ENCODE measurements at places on chromosomes 1 and 21.

- DNase-seq: no peak
These were observed 82.6 kb downstream of the MAB21L3 start for GRCh38 chr1:116193768-116194167.

- no peak for DNase-seq
These were observed 364.9 kb downstream of the PRDM2 start for GRCh38 chr1:14064649-14065442.

GRCh38 chr1:119286587-119287181 lies 81.9 kb upstream of the HAO2 start:
- no peak for DNase-seq

GRCh38 chr1:151510614-151510956 lies 602 bp upstream of the CGN start:
- DNase-seq: no peak

DNA sequence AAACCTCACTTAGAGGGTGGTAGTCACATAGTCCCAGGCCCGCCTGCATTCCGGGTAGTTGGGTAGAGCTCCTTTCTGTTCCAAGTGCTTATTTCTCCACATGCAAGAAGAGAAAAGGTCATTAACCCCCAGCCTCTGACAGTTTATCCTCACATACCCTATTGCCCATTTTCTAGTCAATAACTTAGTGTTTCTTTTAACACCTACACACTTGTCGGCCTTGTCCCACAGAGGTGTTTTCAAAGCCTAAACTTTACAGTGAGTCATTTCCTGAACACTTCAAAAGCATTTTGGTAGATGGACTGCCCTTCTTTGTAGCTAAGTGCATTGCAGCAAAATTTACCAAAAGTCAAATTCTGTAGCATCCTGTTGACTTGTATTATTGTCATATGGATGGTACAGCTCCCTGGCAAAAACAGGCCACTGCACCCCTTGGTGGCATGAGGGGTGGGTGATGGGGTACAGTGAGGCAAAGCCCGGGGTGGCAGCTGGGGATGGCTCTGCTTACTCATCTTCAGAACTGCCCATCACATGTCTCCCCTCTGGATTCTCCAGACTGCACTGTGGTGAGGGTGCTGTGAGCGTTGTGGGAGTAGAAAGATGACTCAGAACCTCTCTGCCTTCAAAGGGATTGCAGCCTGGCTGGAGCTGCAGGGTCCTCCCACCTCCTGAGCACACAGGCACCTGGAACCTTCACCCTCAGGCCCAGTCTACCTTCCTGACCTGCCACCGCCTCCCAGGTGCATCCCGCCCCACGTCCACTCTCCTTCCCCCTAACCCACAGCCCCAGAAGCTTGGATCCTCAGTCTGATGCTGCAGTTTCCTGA lies 45.8 kb upstream of the DMRTB1 start:
- DNase-seq: peak; percentile 13

GRCh38 chr1:160061369-160062229 lies 8.4 kb downstream of the KCNJ10 start:
- DNase-seq: no peak

DNA sequence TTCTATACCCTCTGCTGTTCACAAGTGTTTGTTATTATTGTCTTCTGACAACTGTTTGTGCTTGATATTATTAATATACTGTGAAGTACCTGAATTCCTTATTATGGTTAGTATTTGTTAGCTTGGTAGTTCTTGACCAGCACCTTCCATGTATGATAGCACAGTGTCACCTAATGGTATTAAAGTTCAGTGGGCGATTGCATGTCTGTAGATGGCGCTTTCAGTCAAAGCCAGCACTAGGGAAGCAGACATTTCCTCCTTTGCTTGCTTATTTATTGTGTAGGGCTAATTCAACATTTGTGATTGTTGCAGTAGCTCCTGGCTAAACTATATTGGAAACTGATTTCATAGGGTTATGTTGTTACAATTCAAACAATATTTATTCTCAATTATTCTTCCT lies 218.0 kb downstream of the ZP4 start:
- DNase-seq: no peak

GRCh38 chr1:203361945-203362719 lies 11.2 kb upstream of the FMOD start:
- no peak for DNase-seq

DNA sequence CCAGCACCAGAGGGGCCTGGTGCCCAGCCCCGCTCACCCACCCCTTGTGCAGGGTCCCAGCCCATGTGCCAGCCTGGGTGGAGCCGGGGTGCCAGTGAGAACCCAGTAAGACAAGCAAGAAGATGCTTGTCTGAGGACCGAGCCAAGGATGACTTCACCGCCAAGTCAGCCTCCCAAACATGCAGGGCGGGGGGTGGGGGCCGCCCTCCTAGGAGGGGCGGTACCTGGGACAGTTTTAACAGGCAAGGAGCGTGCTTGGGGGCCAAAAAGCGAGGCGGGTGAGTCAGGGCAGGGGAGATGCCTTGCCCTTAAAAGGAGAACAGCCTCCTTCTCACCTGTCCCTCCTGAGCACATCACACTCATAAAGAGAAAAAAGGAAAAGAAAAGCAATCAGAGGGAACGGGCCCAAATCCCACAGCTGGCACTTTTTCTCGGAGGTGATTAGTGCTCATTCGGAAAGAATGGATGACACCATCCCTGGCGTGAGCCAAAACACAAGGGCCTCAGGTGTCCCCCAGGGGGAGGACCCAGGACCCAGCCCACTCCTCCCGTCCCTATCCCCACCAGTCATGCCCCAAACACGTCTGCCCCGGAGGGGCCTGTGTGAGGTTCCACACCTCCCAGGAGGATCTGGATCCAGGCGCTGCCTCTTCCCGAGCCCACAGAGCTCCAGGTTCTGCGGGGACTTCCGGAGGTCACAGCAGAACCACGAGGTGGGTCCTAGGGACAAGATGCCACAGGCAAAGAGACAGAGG lies 77.6 kb upstream of the IFFO2 start:
- no peak for DNase-seq
